Activated T-cell treated with anti-CD3 and anti-CD28 coated beads for 1 hour (primary cell): ENCODE measurements at places on chromosomes 7 and 10.

DNA sequence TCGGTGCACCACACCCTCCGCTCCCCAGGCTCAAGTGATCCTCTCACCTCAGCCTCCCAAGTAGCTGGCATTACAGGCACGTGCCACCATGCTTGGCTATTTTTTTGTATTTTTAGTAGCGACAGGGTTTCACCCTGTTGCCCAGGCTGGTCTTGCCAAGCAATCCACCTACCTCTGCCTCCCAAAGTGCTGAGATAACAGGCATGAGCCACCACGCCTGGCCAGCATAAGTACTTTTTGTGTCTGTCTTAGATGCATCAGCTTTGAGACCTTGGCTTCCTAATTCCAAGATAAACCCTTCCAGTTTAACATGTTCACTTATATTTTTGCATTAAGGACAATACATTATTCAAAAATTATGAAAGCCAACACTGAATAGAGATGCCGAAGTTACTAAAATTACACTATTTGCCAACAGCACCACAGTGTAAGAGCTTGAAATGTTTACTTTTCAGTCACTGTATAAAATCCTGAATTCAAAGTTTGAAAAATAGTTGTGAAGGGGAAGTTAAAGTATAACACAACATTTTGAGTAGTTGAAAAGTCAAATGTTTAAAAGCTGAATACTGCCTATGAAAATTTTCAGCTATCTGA, 36.5 kb downstream of the ANKIB1 start:
- DNase-seq: no peak

- no peak for DNase-seq
These were observed 87.1 kb downstream of the CYP26A1 start for GRCh38 chr10:93160829-93161228.

DNA sequence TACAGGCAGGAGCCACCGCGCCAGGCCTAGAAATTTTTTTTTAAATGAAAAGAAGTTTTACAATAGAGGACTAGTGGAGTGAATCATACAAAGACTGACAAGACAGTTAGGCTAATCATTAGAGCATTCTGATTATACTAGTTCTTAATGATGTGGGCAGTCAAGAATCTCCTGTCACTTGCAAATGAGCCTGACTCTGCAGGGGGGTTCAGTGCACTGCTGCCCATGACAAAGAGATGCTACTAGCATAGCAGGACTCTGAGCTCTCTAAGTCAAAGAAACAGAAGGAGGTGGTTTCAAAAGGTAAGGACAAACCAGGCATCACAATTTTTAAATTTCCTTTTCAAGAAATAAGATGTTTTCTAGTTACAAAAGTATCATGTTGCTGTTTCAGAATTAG, 59.0 kb downstream of the CCDC6 start:
- DNase-seq: no peak

- DNase-seq: no peak
These were observed 37.3 kb downstream of the TWIST1 start for GRCh38 chr7:19080093-19080492.

DNA sequence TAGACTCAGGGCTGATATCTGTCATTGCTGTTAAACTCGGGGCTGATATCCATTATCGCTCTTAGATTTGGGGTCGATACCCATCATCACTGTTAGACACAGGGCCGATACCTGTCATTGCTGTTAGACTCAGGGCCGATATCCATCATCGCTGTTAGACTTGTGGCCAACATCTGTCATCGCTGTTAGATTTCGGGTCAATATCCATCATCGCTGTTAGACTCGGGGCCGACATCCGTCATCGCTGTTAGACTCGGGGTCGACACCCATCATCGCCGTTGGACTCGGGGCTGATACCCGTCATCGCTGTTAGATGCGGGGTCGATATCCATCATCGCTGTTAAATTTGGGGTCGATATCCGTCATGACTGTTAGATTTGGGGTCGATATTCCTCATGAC, 54.8 kb downstream of the BEND7 start:
- no peak for DNase-seq
